NCI-H1436 treated with DMSO at 0.1 percent for 48 hours (cell line): ENCODE measurements at places on chromosomes 5 and 9.

DNA sequence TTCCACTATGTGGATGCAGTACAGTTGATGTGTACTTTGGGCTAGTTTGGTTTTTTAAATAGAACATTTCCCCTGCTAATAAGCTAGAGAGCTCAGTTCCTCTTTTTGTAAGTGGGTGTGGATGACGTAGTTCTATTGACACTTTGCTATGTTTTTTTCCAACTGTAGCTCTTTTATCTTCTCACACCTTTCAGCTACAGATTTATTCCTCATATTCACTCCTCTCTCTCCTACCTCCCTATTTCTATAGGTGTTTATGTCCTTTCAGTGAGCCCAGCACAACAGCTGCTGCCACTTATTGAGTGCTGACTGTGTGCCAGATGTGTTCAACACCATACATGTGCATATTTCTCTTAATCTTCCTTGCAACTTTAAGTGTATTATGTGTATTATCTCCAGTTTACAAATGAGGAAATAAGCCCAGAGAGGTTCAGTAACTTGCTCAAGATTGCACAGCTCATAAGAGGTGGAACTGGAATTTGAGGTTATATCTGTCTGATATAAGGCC lies 215.7 kb downstream of the SEMA6A start:
- no peak for DNase-seq

- no peak for DNase-seq
Measured at GRCh38 chr5:137269274-137269673, 229.9 kb downstream of the SPOCK1 start.

DNA sequence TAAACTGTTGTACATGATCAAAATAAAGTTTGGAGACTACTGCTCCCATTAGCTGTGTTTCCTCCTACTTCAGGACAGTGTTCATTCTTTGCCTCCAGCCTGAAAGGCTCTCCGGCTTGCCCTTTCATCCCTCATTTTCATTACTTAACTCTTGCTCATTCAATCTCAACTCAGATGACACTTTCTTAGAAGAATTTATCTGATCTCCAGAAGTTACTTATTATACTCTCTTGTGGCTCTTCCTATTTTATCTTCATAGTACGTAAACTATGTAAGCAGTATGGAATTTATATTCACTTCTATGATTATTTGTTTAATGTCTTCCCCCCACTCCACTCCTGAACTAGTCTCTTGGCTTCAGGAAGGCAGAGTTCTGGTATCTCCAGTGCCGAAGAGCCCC lies 1737.9 kb upstream of the C9orf72 start:
- no peak for DNase-seq

GRCh38 chr5:30832519-30832918 lies 361.0 kb upstream of the CDH6 start:
- DNase-seq: no peak

DNA sequence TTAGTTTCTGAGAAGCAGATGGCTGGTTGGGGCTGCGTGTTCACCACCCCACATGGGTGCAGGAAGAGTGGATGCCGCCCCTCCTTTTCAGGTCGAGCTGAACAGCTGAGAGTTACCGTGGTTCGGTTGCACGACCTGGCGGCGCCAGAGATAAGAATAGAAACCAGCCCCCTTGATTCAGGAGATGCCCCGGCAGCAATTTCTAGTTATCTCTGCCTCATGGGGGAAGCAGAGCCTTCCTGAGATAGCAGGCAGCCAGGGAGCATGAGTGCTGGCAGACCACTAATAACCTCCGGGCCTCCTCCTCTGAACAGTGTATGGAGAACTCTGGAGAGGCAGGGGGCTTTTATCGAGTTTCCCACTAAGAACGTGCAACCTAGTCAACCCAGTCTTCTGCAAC lies 177.8 kb downstream of the NSG2 start:
- no peak for DNase-seq

- DNase-seq: no peak
Measured at GRCh38 chr9:111948951-111949350, 52.3 kb downstream of the UGCG start.

DNA sequence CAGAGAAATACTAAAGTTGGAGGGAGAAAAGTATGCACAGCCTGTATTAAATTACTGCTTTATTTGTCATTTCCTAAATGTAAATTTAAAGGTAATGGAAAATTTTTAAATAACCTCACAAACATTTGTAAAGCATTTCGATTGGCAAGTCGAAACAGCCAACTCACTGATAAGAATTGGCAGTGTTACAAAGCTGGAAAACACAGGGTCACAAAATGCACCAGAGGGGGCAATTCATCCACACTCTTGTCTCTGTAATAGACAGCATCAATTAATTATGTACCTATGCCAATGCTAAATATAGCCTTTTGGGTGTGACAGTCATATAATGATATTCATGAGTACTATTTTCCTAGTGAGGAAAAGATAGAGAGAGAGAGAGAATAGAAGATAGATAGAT lies 140.6 kb upstream of the PRLR start:
- no peak for DNase-seq

DNA sequence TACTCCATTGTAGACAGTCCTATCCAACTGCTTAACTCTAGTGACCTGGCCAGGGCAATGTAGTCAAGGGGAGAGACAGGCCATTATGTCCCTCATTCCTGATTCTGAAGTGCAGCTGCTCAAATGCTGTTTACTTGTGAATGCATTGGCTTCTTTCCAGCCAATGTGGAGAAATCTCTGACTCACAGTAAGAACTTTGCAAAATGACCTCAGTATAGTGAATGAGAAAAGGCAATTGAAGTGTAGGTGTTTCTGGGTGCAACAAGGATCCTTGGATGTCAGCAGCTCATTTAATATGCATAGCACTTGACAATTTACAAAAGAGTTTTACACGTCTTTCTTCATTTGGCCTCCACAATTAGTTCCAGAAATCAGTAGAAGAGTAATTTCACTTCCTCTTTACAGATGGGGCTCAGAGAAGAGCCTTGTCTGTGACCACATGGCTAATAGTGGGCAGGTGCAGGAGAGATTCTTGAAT lies 367.2 kb downstream of the OSTF1 start:
- no peak for DNase-seq

GRCh38 chr5:139180850-139181249 lies 17.3 kb downstream of the SIL1 start:
- DNase-seq: peak; percentile 31

DNA sequence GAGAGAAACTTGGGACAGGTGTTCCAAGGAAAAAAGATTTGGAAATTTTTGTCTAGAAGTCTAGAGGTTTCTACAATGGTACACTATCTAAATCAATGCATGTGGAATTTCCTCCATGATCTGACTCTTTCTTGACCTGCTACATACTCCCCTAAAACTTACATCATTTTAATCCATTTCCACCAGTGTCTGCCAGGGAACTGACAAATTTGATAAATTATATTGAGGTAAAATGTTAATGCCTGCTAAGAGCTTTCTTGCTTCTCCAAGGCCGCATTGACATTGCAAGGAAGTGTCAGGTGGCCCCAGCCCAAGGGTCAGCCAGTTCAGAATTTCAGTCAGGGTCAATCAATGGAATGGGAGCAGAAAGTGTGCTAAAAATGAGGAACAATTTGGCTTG lies 163.4 kb upstream of the FBXL17 start:
- no peak for DNase-seq

GRCh38 chr5:179301376-179301775 lies 43.9 kb downstream of the ADAMTS2 start:
- no peak for DNase-seq

DNA sequence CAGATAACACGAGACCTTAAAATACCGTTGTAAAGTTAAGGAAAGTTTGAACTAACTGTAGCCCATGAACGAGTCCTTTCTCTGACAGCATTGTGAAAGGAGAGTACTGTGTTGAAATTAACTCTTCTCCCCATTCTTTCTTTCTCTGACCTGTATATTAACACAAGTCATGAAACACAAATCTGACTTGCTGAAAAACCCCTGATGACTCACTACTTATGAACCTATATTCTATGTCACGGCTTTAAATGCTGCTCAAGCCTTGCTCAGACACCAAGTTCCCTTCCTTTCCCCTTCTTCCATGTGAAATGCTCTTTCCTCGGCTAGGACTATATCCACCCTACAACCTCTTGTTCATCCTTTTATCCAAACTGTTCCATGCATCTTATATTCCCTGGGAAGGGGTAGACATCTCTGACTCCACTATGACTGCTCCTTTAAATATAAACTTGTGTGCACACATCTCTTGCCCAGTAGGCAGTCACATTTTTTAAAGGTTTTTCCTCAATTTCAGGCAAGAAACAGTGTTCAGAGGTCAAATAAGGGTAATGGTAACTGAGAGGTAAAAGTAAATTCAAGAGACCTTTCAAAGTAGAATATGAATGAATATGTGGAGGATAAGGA lies 142.9 kb downstream of the NFIB start:
- no peak for DNase-seq

DNA sequence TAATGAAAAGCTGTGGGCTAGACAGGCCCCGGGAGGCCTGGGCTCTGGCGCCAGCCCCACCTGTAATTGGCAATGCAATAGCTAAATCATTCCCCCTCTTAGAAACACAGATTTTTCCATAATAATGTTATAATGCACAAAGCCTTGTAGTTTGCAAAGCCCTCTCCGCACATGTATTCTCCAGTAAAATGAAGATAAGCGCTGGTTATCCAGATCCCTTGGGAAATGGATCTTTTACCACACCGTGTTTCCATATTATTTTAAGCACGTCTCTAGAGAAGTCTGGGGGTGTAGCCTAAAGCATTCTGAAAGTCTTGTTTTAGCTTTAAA lies 1.1 kb upstream of the APBA1 start:
- DNase-seq: no peak

DNA sequence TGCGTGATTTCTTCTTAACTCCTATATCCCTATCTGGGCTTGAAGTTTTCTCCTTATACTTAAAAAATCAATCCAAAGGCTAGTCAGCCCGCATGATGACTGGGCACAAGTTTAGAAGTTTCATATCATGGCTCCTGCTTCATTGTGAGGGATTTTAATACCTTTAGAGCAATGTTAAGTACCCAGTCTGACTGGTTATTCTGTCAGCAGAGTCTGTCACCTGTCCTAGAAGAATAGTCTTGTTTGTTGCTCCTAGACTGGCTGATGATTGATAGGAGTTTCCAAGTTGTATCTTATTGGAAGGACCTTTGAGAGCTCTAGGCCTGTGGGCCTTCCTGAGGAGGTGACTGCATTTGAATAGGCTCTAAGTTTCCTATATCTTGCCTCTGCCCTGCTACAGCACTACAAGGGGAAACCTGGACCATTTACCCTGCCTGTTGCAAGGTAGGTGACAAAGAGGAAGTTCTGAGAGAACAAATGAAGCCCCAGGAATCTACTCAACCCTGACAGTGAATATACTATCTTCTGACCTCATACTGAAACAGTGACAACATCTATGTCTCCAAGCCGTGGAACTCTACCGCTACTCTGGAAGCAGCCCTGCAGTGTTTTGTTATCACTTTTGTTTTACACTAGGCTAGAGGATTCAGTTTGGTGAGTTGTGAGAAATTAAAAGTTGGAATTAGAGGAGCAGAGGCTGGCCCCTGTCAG lies 66.5 kb downstream of the F2RL2 start:
- no peak for DNase-seq

- no peak for DNase-seq
Measured at GRCh38 chr5:44372028-44372427, 17.2 kb downstream of the FGF10 start.

DNA sequence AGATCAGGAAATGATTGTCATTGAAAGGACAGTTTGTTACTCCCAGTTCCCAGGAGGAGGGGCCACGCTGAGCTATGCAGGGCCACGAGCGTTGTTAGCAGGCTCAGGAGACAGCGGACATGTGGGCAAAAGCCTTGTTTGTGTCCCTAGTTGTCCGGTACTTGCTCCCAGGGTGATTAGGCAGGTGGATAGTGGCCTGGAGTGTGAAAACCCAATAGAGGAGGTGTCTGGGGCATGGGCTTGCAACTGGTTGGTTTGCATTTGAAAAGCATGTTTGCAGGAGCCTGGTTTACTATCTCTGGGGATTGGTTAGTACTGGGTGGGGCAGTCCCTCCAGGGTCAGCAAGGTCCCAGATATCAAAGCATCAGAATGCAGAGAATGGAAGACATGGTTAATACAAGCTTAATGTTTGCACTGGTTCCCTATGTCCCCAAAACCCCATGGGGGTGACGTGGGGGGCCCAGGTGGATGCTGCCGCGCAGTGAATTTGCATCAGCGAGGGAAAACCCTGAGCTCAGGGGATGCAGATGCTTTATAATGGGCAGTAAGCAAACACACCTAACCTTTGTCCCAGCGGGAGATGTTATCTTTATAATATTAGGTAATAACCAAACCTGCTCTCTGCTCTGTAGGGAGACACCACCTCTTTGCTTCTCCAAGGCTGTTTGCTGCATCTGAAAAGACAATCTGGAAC lies 39.7 kb downstream of the ROPN1L start:
- no peak for DNase-seq
